ENCODE measurements at places on chromosomes 12 and 14.
A peak's percentile ranks its signal among the peaks of the same experiment; 100 is the strongest.

GRCh38 chr12:64528616-64529015, 76.7 kb downstream of the TBK1 start:
- no peak for DNase-seq

DNA sequence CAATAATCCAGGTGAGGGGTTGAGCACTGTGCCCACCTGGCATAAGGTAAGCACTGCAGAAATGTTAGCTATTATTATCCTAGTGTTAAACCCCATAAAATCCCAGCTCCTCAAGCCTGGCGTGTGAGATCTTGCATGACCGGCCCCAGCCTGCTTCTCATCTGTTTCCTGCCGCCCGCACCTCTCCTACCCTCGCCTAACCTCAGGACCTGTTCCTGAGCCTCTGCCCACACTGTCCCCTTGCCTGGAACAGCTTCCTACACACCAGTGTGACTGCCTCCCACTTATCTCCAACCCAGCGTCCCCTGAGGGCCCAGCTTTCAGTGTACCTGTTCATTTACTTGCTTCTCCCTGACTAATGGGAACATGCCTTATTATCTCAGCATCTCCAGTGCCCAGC, 24.7 kb downstream of the ISCA2 start:
- no peak for DNase-seq

GRCh38 chr12:8031872-8032241, 659 bp upstream of the FOXJ2 start:
- no peak for DNase-seq

- DNase-seq, result no peak
Observed at GRCh38 chr14:92670160-92670559, 78.3 kb downstream of the LGMN start.

- peak; percentile 24 for DNase-seq
Observed at GRCh38 chr12:95117178-95117599, 43.8 kb upstream of the NR2C1 start.

- DNase-seq, result no peak
Observed at GRCh38 chr14:95507701-95508103, 8.7 kb downstream of the SYNE3 start.
